MCF 10A (cell line): ENCODE measurements at places on chromosomes 5 and 9. TPM values are rescaled to one million over a fixed set of nuclear protein-coding genes. Genes with fewer than 3 reads are reported as not detected.

GRCh38 chr5:166373817-166374216 lies 1917.6 kb upstream of the WWC1 start:
- no peak for DNase-seq

DNA sequence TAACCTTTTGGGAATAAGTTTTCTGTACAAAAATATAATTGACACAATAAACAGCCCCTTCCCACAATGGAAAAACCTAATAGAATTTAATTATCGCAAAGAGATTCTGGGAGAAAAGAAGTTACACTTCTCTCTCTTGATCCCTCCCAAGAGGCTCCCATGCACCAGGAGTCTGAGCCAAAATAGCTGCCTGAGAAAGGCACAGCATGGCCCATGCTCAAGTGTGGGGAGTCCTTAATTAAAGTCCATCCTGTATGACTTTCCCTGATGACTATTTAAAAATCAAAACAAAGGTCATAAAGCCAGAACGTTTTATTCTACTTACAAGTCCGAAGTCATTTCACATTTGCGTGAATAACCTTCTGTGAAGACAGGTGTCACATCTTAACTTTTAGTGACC lies 155.1 kb downstream of the SPOCK1 start:
- DNase-seq: no peak

DNA sequence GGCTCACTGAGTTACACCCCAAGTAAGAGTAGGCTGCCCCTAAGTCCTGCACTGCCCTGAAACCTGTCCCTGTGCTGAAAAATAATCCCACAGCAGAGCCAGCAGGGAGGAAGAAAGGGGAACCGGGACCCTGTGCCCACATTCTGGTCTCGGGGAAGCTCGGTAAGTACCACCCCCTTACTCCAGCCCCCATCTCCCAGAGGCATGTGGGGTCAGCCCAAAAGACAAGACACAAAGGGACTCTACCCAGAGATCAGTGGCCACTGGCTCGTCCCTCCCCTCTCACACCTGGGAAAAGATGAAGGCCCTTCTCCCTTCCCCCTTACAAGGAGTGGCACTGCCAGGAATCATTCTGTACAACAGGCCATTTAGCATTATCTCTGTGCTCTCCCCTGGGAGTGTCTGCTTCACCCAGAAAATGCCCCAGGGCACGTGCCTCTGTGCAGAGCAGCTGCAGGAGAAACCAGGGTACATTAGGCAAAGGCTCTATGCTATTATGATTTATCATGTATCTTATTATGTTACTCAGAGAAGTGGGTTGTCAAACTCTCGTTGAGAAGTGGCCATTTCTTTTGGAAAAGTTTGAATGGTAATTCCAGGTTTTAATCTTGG lies 71.3 kb downstream of the NDFIP1 start:
- no peak for DNase-seq

GRCh38 chr9:132583584-132584304 lies 1.3 kb downstream of the BARHL1 start:
- no peak for DNase-seq

- DNase-seq: no peak
Observed at GRCh38 chr5:7628248-7628647, 222.7 kb downstream of the CFAP90 start.

DNA sequence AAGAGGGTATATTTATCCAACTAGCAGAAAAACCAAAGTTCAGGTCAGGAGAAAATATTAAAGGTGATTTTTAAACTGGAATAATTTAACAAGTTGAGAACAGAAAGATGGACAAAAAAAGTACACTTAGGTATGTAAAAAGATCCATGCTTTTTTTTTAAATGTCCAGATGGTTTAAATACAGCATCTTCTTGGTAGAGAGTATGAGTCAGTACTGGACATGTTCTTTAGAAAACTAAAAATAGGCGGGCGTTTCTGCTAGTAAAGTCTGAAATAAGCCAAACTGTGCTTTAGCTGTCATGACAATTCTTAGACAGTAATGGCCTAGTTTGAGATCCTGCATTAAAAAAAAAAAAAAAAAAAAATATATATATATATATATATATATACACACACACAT lies 255.9 kb upstream of the ST8SIA4 start:
- DNase-seq: no peak

GRCh38 chr5:10446490-10446889 lies 4.8 kb downstream of the ROPN1L start:
- no peak for DNase-seq

- no peak for DNase-seq
Observed at GRCh38 chr9:130157079-130157478, 15.1 kb upstream of the NCS1 start.

DNA sequence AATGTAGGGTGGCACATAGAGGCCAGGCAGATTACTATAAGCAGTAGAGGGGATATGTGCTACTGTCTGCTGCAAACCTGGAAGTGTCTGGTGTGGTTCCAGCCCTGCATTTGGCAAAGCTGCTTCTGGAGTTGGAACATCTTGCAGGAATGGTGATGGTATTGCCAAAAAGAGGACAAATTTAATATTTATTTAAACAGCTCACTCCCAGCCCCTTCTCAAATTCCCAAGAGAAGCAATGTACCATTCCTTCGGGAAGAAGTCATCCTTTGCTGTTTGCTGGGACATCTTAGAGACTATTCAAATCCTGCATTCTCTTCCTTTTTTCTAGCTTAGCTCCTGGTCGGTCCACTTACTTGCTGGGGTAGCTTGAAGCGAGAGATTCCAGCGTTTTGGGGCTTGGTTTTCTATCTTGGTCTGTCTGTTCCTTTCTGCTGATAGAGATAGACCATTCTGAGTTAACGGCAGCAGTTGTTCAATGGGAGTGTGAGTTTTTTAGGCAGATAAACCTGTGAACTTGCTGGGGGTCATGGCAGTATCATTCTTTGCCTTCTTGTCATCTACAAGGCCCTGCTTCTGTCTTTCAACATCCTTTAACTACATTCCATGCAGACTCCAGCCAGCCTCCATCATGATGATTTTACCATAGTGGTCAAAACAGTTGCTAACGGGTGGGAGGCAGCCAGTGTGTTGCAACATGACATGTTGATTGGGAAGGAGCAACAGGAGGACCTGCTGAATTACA lies 69.9 kb downstream of the RCL1 start:
- DNase-seq: no peak

- DNase-seq: no peak
Observed at GRCh38 chr5:137753691-137754187, 424 bp downstream of the HNRNPA0 start.

DNA sequence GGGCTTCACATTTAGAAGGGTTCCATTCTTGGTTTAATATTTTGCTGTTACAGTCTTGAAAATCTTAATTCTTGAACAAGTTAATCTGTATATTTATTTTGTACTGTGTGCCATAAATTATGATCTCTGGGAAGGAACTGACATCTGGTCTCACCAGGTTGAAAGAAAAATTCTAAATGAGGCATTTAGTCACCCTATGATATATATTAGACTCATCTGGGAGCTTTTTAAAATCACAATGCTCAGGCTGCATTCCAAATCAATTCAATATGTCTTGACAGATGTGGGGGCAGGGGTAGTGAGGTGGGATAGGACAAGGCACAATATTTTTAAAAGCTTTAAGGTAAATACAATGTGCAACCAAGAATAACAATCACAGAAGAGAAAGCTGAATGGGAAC lies 569.2 kb downstream of the PRR16 start:
- DNase-seq: no peak

DNA sequence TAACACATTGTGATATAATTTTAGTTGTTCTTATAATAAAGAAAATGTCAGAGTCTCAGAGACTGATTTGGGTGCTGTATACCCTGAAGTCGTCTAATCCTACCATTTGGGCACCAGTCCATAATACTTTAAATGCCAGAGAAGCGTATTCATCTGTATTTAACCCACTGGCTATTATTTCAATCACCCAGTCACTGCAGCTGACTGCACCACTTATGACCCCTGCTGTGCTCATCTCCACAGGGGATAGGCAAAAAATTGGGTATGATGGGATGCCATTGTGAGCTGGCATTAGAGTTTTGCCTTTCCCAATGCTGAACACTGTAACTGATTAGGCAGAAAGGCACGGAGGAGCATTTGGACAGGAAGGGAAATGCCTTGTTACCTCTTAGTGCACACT lies 599.7 kb downstream of the CAAP1 start:
- peak; percentile 82 for DNase-seq

DNA sequence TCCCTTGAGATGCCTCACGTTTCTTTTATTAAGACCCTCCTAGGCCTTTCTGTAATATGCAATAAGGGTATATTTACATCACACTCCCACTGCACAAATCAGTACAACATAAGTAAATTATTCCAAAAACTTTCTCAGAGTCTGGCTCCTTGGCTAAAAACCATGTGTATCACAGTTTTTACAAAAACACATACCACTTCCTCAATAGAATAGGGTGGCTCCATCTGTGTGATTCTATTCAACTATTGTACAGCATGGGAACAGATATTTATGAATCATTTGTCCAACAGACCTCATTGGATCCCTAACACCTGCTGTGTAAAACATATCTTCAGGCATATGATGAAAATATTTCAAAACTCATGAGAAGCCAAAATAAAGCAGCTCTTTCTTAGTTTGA lies 502.7 kb downstream of the EFNA5 start:
- no peak for DNase-seq

DNA sequence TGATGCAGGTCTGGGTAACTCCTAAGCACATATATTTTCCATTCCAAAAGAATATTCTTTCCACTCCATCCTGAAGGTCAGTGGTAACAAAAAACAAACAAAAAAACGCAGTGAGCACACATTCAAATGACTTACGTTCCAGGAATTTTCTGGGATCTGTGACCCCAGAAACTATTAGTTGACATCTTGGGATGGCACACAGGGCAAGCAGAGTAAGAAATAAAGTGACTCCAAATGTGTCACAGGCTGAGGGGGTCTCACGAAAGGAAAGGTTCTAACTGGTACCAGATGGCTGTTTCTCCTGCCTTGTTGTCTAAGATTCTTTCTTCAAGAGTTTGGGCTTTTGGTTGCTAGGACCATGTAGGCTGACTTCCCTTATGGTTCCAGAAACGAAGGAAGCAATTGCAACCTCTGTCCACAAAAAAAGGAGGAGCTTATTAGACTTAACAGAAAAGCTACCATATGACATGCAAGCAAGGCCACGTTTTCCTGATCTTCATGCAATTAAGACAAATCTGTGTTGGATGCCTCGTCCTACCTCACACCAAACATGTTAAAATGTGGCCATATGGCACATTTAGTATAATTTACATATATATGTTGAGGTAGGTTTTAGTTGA lies 32.7 kb downstream of the PTGS1 start:
- no peak for DNase-seq

GRCh38 chr5:150645070-150645700 lies 4.7 kb downstream of the SYNPO start:
- peak; percentile 98 for DNase-seq

- DNase-seq: no peak
Observed at GRCh38 chr9:130387398-130387797, 57.4 kb upstream of the ASS1 start.

- no peak for DNase-seq
Observed at GRCh38 chr5:122114501-122114900, 14.8 kb upstream of the ZNF474 start.

DNA sequence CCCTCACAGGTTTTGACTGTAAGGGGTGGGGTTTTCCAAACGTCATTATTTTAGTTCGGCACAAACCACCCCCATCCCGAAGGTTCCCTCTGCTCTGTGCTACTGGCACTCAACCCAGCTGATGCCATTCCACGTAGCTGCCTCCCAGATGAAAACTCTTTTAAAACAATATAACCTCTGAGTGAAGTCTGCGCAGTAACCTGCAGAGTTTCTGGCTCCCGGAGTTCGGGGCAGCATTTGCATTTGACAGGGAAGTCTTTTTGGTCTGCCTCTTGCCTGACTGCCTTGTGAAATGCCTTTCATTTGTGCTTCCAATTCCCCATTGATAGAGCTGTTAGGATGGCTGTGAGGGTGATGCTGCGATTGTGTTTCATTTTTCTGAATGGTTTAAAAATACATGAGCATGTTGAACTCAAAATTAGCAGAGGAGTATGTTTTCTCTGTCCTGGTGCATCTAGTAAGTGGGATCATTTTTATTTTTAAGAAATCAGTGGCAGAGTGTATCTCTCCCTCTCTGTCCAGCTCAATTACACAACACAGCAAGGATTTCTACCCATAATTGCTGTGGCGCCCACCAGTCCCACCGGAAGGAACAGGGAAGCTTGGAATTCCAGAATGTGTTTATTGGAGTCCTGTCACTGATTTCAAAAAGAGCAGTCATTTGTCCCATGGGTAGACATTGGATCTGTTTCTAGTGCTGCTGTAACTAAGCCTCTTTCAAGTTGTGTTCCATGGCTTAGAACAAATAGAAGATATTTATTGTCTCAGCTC lies 24.8 kb downstream of the ADCY2 start:
- no peak for DNase-seq

DNA sequence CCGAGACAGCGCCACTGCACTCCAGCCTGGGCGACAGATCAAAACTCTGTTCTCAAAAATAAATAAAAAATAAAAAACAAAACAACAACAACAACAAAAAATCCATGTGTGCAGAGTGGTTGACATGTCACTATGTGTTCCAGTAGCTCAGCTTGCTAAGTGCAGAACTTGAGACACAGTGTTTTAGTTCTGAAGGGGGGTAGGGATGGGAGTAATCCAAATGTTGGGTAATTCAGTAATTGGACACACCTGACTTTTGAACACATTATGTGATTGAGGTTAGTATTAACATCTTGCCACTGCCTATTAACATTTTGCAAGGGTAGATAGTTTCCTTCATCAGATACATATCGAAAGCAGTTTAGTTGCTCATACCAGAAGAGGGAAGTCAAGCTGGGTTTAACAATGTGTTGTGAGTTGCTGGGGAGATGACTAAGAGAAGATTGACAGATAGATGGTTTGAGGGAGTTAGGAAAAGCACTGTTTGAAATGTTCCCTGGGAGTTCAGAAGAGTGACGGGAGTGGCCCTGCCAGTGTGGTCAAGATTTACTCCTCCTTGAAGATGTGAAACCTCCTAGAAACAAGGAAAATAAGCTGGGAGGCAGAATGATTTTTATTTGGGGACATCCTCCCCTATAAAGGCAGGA lies 928 bp downstream of the HACD4 start:
- DNase-seq: no peak

GRCh38 chr5:87022415-87022814 lies 245.3 kb upstream of the RASA1 start:
- no peak for DNase-seq

- DNase-seq: no peak
Observed at GRCh38 chr5:174726916-174727793, 2.8 kb downstream of the MSX2 start.

DNA sequence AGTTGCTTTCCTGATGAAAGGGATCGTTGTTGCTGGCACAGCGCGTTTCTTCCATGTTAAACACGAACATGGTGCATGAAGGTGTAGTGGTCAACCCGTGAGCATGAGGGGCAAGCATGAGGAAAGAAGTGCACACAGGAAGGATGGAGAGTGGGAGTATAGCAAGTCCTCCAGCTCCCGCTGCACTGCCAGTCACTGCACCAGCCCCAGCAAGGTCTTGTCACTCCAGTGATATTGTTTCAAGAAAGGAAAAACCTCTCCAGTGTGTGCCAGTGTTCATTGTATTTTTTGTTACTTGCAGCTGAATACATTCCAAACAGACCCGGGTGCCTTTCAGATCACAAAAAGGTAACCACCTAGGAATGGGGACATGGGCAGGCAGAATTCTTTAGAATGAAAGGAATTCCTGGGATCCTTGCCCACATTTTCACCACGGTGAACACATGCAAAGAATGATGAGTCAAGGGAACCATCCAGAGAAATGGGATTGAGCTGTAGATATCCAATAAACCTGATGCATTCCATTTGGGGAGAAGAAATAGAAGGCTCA lies 186.3 kb downstream of the AOPEP start:
- peak; percentile 82 for DNase-seq

The ARHGEF37 gene
- 3.9 and 5.1 TPM in 2 replicates for total RNA-seq

The CENPK gene
- 11.2 and 15.3 TPM in 2 replicates for total RNA-seq

The IL5 gene
- total RNA-seq: not detected in 2 replicates

The HOMER1 gene
- total RNA-seq: 17.2 and 17.3 TPM in 2 replicates

The PCDHB12 gene
- total RNA-seq: 1.6 and 2.3 TPM in 2 replicates

The DMRTA1 gene
- total RNA-seq: 0.54 and 0.77 TPM in 2 replicates

The TMEM174 gene
- total RNA-seq: not detected in 2 replicates
